A172 (cell line): ENCODE measurements at places on chromosomes 6 and 20. TPM values are rescaled to one million over a fixed set of nuclear protein-coding genes. Genes with fewer than 3 reads are reported as not detected.

- no peak for DNase-seq
These were observed 191.9 kb upstream of the PREP start for GRCh38 chr6:105594821-105595220.

GRCh38 chr6:140176306-140176705 lies 801.9 kb upstream of the CITED2 start:
- DNase-seq, result no peak

DNA sequence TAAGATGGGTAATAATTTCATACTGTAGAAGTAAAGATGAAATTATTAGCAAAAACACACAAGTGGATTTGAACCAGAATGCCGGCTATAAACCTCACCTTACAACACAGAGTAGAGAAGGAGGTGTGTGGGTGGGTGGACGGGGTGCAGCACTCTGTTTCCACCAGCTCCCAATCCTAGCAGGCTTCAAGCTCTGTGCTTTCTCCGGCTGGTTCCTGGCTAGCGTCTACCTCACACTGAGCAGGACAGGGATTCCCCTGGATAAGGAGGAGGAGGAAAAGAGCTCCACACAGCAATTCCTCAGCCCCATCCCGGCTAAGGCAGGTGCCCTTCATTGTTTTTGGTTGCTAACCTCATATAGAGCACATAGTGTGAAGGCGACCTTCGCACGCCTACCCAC lies 453.3 kb downstream of the C6orf118 start:
- DNase-seq, result no peak

TMEM217 gene
- 0.12 and 3.2 TPM in 2 replicates for total RNA-seq

- DNase-seq, result no peak
These were observed 1.6 kb downstream of the SHPRH start for GRCh38 chr6:145962581-145962980.

- DNase-seq, result no peak
These were observed 15.0 kb upstream of the TBX18 start for GRCh38 chr6:84779380-84779779.
